ENCODE measurements at places on chromosomes 7 and 10.

- no peak for DNase-seq
These were observed 44.6 kb upstream of the ANAPC16 start for GRCh38 chr10:72171175-72171630.

- no peak for DNase-seq
These were observed 68.8 kb downstream of the TMEM168 start for GRCh38 chr7:112721366-112721765.

GRCh38 chr10:43224321-43224720 is 42.5 kb downstream of the RASGEF1A start:
- DNase-seq, result no peak

DNA sequence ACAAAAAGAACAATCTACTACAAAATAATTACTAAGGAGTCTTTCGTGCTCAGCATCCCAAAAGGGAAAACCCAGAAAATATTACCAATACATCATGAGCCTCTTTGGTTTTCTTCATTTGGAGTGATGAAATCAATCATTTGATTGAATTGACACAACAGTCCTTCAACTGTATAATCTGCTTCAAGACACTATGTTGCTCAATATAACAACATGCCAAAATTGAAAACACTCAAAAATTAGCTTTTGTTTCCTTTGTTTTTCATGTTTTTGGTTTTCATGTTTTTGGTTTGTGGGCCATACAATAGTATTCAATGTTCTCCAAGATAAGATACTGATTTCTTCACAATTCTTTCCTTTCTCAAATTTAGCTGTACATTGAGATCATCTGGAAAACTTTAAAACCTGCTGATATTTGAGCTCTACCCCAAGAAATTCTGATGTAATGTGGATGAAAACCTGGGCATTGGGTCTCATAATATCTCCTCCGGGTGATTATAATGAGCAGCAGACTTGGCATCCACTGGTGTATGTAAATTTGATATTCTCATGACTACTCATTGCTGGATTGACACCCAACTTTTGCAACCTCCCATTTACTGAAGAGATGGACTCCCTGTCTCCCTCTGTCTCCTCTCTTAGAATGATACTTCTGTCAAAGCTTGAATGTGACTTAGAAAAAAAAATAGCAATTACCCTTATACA is 4.6 kb downstream of the SOSTDC1 start:
- DNase-seq, result no peak

DNA sequence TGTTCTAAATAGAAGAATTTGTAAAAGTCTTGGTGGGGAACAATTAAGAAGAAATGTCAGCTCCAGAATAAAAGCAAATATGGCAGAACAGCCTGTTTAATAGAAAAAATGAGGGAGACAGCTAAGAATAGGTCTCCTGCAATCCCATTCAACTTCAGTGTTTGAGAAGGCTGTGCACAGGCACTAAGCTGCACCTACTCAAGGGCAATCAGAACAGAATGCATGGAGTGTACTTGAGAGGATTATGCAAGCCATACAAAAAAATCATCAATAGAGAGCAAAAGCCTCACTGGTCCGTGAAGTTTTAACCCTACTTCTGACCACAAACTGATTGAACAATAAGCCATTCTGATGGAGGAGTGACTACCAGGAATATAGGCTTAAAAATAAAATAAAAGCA is 690.7 kb upstream of the PCDH15 start:
- no peak for DNase-seq
